ENCODE measurements at places on chromosomes 7 and 10. TPM values are rescaled to one million over a fixed set of nuclear protein-coding genes. Genes with fewer than 3 reads are reported as not detected.

DNA sequence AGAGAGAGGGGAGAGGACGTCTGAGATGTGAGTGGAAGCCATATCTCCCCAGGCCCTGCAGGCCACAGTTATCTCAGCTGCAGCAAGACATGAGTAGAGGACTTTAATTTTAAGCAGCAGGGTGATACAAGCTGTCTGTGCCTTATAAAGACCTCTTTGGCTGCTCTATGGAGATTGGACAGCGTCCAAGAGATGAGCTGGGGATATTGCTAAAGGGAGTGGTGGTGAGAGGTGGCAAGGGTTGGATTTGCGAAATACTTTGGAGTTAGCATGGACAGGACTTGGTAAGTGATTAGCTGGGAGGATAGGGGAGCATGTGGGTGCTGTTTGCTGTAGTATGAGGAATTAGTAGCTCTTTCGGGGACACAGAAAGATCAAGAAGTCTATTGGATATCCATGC lies 191.8 kb downstream of the CACNB2 start:
- no peak for DNase-seq

DNA sequence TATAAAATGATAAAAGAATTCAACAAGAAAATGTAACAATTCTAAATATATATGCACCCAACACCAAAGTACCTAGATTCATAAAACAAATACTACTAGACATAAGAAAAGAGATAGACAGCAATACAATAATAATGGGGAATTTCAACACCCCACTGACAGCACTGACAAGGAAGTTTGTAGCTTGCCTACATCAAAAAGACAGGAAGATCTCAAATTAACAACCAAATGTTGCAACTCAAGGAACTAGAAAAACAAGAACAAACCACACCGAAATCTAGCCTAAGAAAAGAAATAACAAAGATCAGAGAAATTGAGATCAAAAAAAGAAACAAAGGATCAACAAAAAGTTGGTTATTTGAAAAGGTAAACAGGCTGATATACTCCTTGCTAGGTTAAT lies 36.5 kb upstream of the TNKS2 start:
- no peak for DNase-seq

- no peak for DNase-seq
These were observed 150.3 kb downstream of the RNF216 start for GRCh38 chr7:5631152-5631551.

DNA sequence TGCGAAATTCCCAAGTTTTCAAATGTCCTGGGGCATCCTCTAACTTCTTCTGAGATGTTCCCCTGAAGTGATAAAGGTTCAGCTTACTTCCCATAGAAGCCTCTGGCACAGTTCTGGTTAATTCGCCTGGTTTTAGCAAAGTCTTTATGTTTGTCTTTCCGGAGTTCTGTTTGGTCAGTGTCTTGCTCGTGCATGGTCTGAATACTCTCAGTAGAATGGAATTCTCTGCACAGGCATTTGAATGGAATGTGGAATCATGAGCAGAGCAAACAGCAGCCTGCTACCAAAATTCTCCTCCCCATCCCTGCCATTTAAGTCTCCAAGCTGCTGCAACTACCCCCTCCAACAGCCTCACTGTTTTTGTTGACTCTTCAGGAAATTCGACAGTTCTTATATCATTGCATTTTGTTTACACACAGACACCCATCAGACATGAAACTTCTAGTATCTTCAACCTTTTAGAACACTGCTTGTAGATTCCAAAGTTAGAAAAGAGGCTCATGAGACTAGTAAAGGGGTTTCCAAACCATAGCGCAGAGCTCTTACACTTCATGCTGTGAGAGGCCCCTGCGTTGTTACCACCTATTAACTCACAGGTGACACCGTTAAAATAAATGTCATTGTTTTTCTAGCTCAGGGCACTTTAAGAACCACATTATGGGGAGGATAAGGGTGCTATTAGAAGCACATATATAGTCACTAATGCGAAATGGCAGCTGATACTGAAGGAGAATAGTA lies 129.7 kb downstream of the PLCE1 start:
- DNase-seq, result no peak

GRCh38 chr10:103643381-103643780 lies 149.9 kb downstream of the NEURL1 start:
- no peak for DNase-seq

DNA sequence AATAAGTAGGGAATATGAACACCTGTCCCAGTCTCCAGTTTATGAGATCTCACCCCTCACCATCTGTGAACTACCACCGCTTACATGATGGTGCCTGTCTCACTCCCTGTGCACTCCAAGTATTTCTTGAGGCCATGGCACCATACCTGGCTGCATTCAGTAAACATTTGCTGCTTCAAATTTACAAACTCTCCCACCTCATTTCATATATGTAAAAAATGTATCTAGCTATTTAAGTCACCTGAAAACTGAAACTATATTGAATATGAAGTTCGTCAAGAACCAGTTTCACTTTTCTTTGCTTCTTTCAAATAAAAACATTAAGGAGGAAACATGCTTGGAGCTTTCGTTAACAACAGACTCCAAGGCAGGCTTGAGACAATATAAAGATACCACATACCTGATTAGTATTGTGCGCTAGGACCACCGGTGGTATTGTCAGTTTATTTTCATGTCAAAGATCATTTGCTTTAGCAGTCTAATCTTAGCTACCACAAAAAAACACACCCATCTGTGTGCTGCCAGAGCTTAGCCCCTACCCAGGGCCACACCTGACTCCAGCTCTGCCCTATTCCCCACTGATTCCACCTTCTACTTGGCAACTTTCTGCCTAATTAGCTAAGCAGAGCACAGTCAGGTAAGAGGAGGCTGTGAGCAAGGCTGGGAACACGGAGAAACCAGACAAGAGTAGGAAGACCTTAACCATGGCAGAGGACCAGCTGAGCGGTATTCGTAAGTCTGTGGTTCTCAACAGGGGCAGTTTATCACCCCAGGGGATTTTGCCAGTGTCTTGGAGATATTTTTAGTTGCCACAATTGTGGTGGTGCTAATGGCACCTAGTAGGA lies 92.0 kb downstream of the ZFAND4 start:
- DNase-seq, result no peak

DNA sequence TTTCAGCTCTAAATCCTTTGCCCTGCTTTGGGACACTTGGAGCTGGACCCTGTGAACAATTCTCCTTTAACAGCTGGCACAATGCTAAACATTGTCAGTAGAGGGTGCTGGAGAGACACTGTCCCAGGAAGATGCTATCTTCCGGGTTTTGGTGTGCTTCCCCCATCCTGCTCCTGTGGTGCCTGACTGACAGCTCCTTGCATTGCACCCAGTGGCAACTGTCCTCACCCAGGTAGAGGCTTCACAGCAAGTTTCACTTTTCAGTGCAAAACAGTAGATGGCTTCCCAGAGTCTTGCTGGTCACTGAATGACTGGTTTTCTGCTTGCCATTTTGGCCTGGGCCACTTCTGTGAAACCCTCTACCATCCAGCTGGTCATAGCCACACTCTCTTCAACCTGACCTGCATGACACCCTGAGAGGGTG lies 77.3 kb downstream of the CDC14C start:
- DNase-seq, result no peak

The OR2A7 gene
- 8.1 TPM for total RNA-seq

The AKR1C4 gene
- total RNA-seq, result not detected

The ITPRID1 gene
- not detected for total RNA-seq

The GPR26 gene
- not detected for total RNA-seq

The FXYD4 gene
- 0.71 TPM for total RNA-seq
